ENCODE measurements at places on chromosomes 5 and 9.

DNA sequence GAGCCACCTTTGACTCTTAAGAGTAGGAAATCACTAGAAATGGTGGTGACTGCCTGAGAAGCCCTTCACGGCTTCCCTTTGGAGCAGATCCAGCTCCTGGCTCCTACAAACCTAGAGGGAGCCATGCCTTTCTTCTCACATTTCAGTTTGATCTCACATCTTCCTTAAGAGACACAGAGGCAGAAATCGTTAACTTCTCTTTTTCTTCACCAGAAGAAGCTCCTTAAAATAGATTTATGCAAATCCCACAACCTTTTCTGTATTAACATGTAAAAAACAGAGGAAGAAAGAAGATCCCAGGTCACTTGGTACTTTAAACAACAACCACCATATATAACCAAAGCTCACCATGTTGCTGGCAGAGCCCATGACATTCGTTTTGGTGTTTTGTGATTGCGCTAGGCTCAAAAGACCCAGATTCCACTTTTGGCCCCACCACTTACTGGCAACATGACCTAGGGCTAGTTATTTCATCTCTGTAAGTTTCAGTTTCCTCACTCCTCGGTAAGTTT, 29.6 kb downstream of the PAX5 start:
- no peak for DNase-seq

DNA sequence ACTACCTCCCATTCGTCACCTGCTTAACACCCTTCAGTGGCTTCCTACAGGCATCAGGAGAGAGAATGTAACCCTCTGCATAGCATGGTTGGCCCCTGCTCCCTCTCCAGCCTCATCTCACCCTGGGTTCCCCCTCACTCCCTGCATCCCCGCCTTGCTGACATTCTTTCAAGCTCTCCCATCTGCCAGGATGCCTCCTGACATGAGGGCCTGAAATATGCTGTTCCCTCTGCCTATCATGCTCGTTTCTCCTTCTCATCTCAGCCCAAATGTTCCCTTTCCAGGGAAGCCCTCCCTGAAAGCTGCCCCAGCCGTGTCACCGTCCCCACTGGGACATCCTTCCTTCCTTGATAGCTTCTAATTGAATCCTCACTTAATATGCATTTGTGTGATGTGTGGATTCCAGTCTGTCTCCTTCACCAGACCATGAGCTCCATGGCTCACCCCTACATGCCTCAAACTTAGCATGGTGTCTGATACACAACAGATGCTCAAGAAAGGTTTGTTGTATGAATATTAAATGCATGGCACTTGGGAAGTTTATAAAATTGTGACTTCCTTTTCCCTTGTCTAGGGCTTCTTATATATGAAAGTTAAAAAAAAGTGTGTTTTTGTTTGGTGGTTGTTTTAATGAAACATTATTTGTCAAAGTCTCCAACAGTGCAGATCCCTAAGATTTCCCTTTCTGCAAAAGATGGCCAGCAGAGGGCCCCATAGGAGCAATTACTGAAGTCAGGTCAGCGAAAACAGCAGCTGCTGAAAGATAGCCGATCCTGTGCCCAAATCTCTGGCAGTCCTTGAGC, 7.3 kb upstream of the C5orf58 start:
- DNase-seq = peak; percentile 57

DNA sequence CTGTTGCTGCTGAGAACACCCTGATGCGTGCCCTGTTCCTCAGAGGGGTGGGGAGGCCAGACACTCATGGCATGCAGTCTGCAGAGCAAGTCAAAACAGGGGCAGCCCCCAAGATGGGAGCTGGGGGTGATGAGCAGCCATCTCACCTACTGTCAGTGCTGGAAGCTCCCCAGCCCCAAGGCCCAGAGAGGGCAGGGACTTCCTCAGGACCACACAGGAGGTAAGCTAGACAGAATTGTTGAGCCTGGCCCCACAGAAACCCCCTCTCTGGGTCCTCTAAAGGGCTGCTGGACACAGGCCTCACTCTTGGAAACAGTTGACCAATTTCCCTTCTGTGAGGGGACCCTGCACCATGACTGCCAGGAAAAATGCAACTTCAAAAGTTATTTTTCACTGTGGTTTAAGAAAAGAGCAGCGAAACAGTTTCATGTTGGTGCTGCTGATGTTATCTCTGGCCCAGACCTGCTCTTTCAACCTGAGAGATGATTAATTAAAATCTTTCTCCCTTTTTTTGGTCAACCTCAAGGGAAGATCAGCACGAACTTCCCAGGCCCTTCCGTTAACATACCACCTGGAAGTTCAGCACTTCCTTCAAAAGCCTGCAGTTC, 9.6 kb downstream of the CSF2 start:
- DNase-seq = no peak

GRCh38 chr9:77743386-77743785, 95.3 kb upstream of the GNA14 start:
- DNase-seq = no peak

DNA sequence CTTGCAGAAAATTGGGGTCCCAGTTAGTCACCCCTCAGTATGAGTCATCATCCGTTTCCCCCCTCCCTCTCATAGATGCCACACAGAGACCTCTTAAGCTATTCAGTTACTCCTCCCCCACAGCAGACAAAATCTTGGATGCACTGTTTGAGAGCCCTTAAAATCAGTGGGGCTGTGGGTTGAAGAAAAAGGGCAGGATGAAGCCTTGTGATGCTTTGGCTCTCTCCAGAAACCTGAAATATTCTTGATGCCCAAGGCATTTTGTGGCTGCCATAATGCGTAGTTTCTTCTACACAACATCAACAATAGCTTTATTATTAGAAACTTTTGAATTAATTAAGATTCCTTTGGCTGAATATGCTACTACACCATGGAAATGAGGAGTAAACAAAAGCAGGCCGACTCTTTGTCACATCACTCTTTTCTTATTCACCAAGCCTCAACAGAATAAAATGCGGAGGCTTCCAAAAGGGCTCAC, 133.8 kb downstream of the MRPS30 start:
- DNase-seq = no peak

- DNase-seq = no peak
Measured at GRCh38 chr5:72386639-72387038, 66.5 kb downstream of the PTCD2 start.

DNA sequence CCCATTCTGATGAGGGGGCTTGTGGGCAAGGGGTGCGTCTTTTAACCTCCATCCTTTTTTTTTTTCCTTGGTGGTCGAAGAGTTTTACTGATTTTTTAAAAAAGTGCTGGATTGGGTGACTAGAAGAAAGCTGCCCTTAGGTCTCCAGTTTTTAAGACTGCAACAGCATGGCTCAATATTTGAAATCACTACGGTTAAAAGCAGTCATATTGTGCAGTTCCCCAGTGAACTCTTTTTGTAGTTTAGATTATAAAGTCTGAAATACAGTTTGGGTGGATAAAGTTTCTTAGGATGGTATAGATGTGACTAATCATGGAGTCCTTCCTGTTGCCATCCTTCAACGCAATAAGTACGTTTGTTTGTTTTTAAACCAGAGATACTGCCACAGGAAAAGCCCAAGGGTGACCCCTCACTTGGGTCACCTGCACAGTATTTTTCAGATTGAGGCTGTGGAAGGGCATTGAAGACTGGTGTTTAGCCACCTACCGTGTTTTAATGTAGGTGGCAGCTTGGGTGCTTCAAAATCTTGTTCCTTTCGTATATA, 520 bp upstream of the DHFR start:
- DNase-seq = no peak

DNA sequence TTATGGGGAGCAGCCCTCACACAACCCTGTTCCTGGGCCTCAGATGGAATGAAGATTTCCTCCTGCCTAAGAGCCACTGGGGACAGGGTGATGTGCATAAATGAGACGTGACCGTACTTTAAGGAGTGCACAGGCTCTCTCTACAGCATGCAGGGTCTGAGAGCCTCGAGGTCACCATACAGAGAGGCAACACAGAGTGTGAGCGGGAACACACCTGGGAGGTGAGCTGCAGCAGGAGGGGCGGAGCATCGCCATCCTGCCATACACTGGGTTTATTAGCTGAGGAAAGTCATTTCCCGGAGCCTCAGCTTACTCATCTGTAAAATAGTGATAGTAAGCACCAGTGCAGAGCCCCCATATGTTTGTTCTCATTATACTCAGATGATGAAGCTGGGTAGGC, 182.5 kb upstream of the RAD23B start:
- DNase-seq = no peak

- no peak for DNase-seq
Measured at GRCh38 chr5:56011835-56012234, 17.1 kb upstream of the IL6ST start.

GRCh38 chr5:122835681-122836080, 9.7 kb upstream of the SNX24 start:
- DNase-seq = no peak

DNA sequence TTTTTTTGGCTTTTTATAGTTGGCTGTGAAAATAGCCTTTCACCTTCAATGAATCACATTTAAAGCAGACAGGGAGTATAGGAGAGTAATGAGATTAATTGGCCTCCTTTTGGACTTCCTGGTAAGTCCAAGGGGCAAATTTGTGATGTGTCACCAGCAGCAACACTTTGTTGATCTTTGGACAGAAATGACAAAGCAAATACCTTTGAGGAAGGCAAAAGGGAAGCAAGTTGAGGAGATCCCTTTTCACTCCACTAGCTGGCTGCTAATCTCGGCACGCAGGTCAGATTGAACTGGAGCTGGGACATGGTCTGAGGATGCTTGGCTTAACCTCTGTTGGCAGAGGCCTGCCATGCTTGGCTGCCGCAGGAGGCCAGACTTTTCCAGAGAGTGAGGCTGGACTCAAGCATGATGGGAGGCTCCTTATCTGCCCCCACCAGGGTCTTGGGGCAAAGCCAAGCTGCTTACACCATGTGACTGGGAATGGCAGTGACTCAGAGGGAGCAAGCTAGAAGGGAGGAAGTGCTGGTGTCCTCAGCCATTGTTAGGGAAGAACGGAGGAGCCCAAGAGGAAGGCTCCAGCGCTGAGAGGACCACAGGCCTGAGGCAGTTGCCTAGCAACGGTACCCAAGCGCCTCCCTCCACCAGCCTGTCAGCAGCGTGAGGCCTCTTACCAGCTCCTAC, 174.5 kb upstream of the MAP1B start:
- DNase-seq = no peak

GRCh38 chr9:10729213-10729612, 116.4 kb upstream of the PTPRD start:
- no peak for DNase-seq

- DNase-seq = no peak
Measured at GRCh38 chr9:115983366-115983765, 170.2 kb upstream of the PAPPA start.

DNA sequence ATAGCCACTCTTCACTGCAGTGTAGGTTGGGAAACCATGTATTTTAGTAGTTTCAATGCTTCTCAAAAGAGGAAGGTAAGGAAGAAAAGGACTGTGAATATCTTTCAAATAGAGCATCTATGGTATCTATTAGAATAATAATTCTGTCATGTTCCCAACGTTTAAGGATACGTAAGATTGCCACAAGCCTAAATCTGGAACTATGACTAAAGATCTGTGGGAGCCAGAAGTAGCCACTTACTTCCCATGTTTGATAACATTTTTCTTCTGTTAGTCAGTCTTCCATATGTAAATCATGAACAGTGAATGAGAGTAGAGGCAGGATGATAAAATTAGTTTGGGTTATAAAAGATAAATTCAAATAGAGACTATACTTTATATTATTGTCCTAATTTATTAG, 16.3 kb upstream of the MROH2B start:
- DNase-seq = no peak

DNA sequence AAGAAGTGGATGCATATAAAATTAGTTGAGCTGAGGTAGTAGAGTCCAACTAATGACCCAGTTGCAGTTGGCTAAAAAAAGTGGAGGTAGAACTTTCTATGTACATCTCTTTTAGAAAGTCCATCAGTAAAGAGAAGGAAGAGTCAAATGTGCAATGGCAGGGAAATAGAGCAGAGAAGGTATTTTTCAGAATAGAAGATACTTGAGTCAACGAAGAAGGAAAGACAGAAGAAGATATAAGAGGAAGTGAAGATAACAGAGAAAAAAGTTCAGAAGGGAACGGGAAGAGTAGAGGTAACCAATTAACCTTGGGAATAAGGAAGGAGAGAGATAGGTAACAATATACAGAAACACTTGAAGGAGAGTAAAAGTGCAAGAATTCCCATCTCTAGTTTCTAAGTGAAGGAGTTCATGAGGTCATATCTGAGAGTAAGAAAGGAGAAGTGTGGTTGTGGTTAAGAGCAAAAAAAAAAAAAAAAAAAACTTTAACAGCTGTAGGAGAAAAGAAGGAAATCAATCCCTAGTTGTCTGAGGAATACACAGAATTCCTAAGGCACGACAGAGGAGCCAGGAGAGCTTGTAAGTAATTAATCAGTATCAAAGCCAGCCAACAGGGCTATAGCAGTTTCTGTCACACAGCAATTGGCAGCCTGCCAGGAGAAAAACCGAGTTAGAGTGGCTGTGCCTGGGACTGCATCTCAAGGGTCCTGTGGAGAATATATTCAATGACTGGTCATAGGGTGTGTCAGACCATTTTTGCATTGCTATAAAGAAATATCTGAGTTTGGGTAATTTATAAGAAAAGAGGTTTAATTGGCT, 61.0 kb downstream of the ARL15 start:
- no peak for DNase-seq

DNA sequence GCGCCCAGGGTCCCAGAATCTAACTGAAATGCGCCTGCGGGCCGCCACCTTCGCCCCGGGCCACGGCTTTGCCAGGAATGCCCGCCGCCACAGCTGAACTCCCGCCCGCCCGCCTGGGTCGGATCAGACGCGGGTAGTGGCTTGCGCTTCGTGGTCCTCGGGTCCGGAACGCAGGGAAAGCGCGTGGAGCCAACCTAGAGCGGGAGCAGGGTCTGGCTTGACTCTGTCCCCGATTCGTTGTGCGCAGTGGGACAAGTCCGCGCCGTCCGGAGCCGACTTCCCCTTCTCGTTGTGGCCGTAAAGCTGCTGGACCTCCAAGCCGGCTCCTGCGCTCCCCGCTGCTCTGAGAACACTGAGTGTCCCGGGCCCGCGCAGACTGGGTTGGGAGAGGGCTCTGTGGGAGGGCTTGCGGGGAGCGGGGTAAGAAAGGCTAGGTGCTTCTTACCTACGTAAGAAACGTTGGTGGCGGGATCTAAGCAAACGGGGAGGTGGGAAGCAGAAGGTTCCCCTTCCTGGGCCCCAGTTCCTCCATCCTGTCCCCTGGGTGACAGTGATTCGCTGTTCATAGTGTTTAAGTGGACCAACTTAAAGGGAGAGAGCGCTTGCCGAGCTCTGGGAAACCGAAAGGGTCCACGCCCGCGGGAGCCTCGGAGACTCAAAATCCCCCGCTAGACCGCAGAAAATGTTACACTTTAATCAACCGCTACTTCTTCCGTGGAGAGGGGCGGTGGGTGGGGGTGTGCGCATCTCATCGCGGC, 4.4 kb upstream of the FOXE1 start:
- DNase-seq = no peak

DNA sequence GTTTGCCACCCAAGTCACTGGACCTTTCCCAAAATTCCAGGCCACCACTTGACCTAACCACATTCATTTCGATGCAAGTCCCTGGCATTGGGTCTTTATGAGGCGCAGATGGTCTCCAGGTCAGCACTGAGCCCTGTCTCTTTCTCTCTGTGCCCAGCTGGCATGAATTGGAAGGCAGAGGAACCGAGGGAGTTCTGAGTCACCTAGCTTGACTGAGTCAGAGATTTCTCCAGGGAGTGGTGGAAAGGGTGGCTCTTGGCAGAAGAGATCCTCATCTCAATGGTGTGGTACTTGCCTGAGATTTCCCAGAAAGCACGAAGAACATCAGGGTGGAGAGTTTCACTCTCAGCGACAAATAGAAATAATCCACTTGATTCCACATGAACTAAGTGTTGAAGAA, 43.8 kb downstream of the WDR36 start:
- DNase-seq = no peak

GRCh38 chr5:57844410-57844809, 361.8 kb upstream of the ACTBL2 start:
- no peak for DNase-seq
